ENCODE measurements at places on chromosomes 2 and 18. TPM values are rescaled to one million over a fixed set of nuclear protein-coding genes. Genes with fewer than 3 reads are reported as not detected.
A peak's percentile ranks its signal among the peaks of the same experiment; 100 is the strongest.

Gene SCRN3
- total RNA-seq: 2.6 TPM

- no peak for DNase-seq
Measured at GRCh38 chr18:22987547-22988189, 54.5 kb downstream of the RBBP8 start.

DNA sequence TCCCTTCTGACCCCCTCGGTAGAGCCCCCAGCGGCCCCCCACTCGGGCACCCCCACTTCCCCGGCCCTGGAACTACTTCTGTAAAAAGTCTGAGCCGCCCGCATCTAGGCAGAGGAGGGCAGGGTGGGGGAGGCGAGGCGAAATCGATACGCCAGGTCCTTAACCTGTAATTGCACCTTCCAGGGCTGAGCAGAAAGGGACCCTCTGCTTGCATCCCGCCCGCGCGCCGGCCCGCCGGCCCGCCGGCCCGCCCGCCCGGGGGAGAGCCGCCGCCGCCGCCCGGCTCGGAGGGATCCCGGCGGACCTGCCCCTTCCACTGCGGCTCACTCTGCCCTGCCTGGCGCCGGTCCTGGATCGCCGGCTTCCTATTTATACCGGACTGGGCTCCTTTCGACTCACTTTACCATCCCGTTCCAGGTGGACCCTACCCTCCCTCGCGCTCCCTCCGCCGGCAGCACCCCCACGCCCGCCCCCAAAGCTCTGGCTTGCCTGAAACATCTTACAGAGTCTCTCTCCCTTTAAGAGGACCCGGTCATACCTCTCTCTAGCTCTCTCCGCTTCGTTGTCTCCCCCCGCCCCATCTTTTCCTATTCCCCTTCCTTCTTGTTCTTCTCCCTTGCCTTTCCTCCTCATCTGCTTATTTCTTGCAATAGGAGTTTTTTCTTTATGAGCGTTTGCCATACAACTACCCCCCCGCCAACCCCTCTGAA is 797 bp downstream of the KLHL14 start:
- DNase-seq: no peak

GRCh38 chr18:23240609-23240930 is 105.3 kb downstream of the CABLES1 start:
- DNase-seq: no peak

- DNase-seq: no peak
Measured at GRCh38 chr18:6406075-6406909, 8.4 kb downstream of the L3MBTL4 start.

DNA sequence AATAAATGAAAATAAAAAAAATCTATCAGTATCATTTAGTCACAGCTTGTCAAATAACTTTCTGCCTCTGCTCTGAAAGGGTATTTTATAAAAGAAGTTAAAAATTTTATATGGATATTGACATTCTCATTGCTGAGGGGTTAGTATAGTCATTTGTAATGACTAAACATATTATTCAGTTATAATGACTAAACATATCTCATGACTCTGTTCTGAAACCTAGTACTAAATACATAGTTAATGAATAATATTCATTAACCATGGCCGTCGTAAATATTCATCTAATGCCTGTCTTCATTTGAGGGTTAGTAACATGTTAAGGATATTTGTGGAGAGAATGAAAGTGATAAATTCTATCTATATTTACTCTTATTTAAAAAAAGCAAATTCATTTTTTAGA is 69.1 kb upstream of the MAP4K3 start:
- DNase-seq: no peak

DNA sequence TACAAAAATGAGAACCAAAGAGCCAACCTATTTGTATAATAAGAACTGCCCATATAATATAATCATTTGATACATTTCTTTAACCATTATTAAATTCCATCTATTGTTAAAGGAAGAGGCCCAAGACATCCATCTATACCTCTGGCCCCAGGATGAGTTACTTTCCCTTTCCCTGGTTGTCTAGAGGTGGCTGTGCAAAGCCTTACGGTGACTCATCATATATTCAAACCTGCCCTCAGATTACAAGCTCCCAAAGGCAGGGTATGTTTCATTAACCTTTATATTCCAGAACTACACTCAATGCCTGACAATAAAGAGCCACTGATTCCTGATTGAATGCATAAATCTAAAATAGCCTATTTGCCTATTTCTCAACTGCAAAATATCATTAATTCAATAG is 105.8 kb upstream of the PID1 start:
- DNase-seq: no peak

Gene CPO
- 0.90 TPM for total RNA-seq

Gene ZNF892
- total RNA-seq: 3.6 TPM

GRCh38 chr2:218445602-218446001 is 26.7 kb downstream of the VIL1 start:
- DNase-seq: no peak

GRCh38 chr2:45804987-45805755 is 153.7 kb downstream of the PRKCE start:
- no peak for DNase-seq

DNA sequence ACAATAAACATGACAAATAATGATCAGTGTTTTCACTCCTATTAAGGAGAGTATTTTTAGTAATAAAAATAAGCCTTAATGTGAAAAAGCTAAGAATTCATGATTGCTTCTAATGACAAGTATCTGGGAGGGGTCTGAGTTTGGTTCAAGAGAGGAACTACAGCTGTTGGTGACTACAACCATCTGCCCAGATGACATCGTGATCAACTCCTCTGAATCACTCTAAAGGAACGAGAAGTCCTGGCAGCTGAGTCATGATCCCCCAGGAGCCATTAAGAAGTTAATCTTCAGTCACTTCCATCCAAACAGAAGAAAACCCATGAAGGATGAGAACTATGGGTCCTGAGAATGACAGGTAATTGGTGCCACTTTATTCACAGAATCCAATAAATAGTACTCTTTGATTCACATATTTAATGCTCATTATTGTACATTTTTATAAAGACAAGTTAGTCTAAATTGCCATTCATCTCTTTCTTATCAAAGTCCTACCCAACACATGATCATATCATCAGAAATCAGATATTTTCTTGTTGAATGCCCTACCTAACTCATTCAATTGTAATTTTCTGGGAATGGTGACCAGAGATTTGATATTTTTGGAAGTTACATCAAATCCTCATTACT is 6.8 kb downstream of the TFPI start:
- peak; percentile 54 for DNase-seq

GRCh38 chr2:64090264-64090663 is 54.0 kb downstream of the PELI1 start:
- no peak for DNase-seq

Gene GALR1
- total RNA-seq: not detected

Gene GALNT5
- not detected for total RNA-seq

DNA sequence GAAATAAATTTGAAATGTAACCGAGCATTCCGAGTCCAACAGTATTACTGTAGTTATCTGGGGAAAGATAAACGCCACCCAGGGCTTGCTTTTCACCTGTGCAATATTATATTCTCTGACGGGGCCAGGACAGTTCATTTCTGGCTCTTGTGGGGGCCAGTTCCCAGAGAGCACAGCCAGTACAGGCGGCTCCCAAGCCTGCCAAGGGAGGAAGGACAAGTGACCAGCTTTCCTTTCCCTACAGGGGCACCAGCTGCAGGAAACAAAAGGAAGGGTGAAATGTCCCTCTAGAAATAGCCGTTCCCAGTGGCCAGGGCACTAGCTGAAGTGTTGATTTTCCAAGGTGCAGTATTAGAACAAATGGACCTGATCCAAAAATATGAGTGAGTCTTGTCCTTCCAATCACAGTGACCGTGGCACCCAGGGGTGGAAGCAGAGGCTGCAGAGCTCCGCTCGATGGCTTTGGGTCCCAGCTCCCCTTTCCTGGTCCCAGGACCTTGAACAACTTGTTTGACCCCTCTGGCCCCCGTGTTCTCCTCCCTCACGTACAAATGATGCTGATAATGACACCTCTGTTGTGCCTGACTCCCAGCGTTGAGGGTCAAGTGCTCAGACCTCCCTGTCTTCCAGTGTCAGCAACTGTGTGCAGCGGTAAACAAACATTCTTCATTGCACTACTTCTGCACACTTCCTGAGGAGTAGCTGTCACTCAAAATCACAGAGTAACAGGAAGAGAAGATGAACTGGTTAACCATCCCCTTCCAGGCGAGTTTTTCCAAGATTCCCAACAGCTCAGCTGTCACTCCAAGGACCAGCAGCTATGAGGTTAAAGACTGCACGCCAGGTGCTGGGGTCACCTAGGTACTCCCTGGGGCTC is 40.9 kb downstream of the GYPC start:
- DNase-seq: no peak

Gene CLEC4F
- total RNA-seq: 5.0 TPM

Gene GALNT14
- 4.0 TPM for total RNA-seq

Gene SCG2
- 0.95 TPM for total RNA-seq

GRCh38 chr2:30670453-30670852 is 136.8 kb downstream of the CAPN13 start:
- DNase-seq: no peak

Gene FAM237A
- total RNA-seq: not detected

- DNase-seq: no peak
Measured at GRCh38 chr2:43356774-43357173, 130.4 kb upstream of the ZFP36L2 start.

GRCh38 chr2:38375696-38376345 is 1.3 kb downstream of the ATL2 start:
- DNase-seq: no peak

Gene LOXHD1
- 0.62 TPM for total RNA-seq

Gene MAP4K4
- 25.6 TPM for total RNA-seq

DNA sequence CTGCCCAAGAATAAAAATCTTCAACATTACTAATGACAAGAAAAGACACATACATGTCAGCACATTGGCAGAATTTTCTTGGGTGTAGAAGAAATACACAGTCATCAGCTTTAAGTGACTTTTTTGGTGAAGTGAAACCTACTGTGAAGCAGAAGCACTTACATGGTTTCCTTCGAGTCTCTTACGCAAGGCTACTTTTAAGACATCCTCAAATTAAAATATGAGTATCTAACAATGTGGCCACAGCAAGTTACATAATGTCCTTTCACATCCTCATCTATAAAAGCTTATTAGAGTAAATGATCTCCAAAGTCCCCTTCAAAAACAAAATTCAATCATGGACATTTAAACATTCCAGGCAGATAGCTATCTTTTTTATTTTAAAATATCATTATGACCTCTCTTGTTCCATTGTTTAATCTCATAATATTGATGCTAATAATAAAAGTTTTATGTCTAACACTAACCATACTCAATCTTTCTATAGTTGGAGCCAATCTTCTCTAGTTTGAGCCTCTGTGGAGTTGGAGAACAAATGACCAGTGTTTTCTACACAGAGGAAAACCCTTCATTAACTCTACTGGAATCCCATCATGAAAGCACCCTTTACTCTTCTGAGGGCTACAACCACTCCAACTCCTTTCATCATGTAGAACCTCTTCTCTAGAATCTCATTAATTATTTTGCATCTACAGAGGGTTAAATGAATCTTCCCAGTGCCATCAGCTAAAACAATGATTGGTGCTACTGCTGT is 182.2 kb upstream of the ZFP36L2 start:
- no peak for DNase-seq

Gene ADD2
- total RNA-seq: 4.7 TPM

Gene C2orf78
- total RNA-seq: not detected

DNA sequence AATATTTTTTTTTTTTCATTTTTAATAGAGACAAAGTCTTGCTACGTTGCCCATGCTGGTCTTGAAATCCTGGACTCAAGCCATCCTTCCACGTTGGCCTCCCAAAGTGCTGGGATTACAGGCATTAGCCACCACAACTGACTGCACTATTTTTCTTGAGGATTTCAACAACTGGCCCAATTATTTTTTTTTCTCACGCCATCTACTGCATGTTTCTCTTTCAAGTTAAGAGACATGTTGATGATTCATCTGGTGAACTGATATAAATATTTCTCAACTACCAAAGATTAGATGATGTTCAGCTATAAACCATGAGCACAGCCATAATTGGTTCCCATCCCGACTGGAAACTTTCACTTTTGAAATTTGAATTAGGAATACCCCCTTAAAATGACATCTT is 688.4 kb upstream of the SYT4 start:
- DNase-seq: no peak

GRCh38 chr18:55229682-55230081 is 270.4 kb upstream of the CCDC68 start:
- DNase-seq: no peak

GRCh38 chr2:85066874-85067351 is 66.3 kb upstream of the TCF7L1 start:
- peak; percentile 74 for DNase-seq

Gene LYPD6
- total RNA-seq: 1.9 TPM

GRCh38 chr2:134207589-134208209 is 46.2 kb upstream of the MGAT5 start:
- DNase-seq: peak; percentile 23

GRCh38 chr2:99890568-99891427 is 251.6 kb downstream of the AFF3 start:
- no peak for DNase-seq

- no peak for DNase-seq
Measured at GRCh38 chr18:60804415-60804814, 431.8 kb upstream of the MC4R start.

GRCh38 chr2:19287324-19287723 is 71.1 kb downstream of the OSR1 start:
- DNase-seq: no peak

DNA sequence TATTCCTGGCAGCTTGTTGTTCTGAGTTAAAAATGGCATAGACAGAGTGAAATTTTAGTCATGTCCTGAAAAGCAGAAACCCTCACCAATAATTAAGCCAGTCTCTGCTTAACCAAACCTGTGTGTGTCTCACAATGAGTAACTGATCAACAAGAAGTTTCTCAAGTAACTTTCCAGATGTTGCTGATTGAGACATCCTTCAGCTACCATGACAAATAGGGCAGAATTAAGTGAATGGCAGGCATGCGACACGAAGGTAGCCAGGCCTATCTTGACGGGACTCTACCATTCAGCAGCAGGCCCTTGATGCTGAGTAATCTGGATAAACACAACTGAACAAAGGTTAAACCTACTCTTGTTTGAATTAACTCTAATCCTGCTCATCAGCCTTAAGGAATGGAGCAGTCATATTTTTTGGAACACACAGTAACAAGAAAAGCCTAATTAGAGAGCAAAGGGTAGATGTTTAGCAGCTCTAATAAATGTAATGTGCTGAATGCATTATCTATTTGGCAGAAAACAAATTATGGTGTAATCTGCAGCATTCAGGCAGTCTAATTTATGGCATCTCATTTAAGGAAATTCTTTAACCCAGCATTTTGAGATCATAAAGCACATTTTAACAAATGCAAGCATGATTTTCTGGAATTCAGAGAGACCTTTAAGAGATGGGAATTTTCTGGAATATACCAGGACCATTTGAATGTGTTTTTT is 159.5 kb upstream of the EPHA4 start:
- no peak for DNase-seq

GRCh38 chr2:219087848-219088247 is 27.1 kb upstream of the IHH start:
- no peak for DNase-seq

GRCh38 chr2:73922681-73923080 is 4.0 kb upstream of the DGUOK start:
- no peak for DNase-seq

Gene ITPRIPL1
- total RNA-seq: 7.3 TPM

Measured in uterus (tissue), 4 donors.